ENCODE measurements at places on chromosomes 6 and 20.

- DNase-seq: no peak
Observed at GRCh38 chr6:142162780-142163179, 15.7 kb downstream of the VTA1 start.

GRCh38 chr6:29989211-29989610 is 46.9 kb downstream of the HLA-A start:
- DNase-seq: no peak

GRCh38 chr6:150412221-150412620 is 43.4 kb downstream of the IYD start:
- no peak for DNase-seq

DNA sequence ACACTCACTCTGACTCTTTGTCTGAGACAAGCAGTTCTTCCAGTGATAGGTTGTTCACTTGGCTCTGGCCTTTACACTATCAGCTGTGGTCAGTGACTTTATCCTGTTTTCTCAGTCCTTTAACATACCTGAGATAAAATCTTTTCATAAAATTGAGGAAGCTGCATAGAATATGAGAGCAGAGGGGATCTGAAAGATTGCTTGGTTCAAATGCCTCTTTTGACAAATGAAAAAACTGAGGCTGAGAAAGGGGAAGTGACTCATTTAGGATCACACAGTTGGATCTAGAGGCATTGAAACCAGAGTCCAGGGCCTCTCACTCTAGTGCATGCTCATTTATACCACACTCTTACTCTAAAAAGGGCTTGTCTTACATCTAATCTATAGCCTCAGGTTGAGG is 277.0 kb upstream of the TBX18 start:
- DNase-seq: no peak

GRCh38 chr6:105645958-105646357 is 243.1 kb upstream of the PREP start:
- DNase-seq: no peak

DNA sequence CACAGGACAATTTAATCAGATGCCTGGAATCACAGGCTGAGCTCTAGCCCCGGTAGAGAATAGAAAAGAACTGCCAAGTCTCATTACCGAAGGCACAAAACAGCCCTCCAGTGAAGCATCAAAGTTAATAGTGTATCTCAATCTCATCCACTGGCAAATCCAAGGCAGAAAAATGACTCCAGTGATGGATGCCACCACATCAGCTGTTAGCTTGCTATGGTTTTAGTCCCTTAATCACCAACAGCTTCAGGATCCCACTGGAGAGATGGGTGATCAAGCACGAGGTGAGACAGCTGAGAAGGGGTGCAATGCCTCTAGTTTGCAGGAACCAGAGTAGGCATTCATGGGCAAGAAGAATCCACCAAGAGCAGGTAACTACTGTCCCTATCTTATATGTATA is 81.8 kb downstream of the STK35 start:
- no peak for DNase-seq

- DNase-seq: no peak
Observed at GRCh38 chr6:158476389-158476788, 83.5 kb upstream of the TMEM181 start.

- DNase-seq: no peak
Observed at GRCh38 chr6:97885828-97886227, 602.8 kb upstream of the MMS22L start.
